ENCODE measurements at places on chromosomes 6 and 20.

- no peak for ATAC-seq
Measured at GRCh38 chr6:65787787-65788186, 80.8 kb upstream of the EYS start.

DNA sequence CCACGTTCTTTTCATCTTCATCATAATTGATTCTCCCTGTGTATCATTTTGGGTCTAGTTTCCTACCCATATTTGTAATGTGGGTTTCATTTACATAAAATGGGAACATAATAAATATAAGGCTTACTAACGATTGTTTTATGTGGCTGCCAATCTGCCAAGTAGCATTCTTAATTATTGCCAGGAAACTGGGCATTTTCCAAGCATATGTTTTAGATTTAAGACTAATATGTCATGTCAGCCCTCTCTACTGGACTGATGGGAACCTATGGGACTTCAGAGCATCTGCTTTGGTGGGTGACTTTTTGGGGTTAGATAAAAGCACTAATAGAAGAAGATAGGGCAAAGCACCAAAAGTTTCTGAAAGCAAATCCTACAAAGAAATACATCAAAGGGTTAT lies 157.5 kb downstream of the TBX18 start:
- ATAC-seq = no peak

GRCh38 chr6:110881546-110882273 lies 7.1 kb downstream of the AMD1 start:
- ATAC-seq = no peak

- no peak for ATAC-seq
Measured at GRCh38 chr20:51533291-51534172, 9.0 kb downstream of the NFATC2 start.

DNA sequence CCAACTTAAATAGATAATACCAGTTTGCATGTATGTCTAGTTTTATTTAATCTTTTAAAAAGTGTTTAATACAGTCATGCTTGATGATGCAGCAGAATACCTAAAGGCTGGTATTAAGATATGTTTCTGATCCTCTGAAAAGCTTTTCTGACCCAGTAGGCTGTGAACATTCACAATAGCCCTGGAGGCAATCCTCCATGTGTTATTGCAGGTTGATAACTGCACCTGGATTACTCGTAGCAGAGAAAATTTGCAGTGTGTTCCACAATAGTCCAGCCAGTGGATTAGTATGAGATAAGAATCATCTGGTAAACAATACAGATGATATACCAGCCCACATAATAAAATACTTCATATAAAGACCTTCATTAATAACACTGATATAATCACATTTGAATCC lies 178.9 kb upstream of the RNF217 start:
- ATAC-seq = no peak

GRCh38 chr6:121302882-121303281 lies 31.4 kb downstream of the TBC1D32 start:
- ATAC-seq = no peak

DNA sequence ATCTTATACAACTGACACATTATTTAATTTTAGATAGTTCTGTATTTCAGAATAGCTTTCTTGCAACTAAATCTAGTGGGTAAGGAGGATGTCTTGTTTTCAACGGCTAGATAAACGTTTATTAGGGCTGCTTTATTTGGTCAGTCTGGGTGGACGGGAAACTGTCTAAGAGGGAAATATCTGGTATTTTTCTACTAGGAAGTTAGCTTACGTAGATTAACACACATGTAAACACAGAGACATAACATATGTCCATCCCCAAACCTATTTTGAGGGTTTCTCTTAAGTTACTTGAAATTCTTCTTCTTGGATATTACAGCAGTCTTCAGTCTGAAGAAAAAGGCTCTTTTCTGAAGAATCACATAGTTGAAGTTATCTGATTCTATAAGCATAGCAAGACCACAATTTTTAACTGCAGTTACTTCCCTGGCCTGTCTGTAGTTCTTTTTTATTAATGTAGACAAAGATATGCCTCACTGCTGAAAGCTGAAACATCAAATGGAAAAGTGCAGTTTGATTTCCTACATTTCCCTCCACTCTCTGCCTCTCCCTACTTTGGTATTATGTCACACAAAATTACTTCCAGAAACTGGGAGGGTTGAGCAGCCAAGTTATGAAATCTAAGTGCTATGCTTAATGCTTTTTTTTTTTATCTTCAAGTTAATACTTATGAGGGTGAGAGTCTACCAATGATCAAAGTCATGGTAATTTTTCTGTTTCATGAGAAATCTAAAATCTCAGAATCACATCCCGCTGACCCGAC lies 37.4 kb downstream of the PLAGL1 start:
- no peak for ATAC-seq

DNA sequence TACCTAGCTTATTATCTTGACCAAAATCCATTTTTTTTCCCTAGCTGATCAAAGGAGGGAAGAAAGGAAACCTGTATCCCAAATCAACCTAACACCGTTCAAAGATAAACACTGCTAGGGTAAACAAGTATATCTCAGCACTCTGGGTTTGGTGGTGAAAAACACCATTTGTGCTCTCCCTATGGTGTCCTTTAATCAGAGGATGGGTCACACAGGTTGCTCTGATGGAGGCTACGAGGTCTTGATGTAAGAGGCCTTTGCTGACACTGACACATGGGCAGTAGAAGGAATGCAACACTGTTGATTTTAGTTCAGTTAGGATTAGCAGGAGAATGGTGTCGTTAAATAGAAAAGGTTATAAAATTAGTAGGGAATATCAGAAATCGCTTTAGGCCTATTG lies 179.3 kb downstream of the HDGFL1 start:
- no peak for ATAC-seq

- no peak for ATAC-seq
Measured at GRCh38 chr6:140314682-140315081, 940.2 kb upstream of the CITED2 start.

DNA sequence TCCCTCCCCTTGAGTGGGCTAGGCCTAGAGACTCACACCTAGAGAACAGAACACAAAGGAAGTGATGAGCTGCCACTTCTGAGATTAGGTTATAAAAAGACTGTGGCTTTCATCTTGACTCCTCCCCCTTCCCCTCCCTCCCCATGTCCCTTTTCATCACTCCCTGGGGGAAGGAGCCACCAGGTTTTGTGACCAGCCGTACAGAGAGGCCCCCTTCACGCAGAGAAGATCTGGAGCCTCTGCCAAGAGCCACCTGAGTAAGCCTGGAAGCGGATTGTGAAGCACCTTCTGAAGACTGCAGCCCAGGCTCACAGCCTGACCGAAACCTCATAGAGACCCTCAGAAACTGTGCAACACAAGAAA lies 118.4 kb upstream of the NXT1 start:
- ATAC-seq = no peak

- ATAC-seq = no peak
Measured at GRCh38 chr6:71608646-71609045, 277.7 kb upstream of the RIMS1 start.

- ATAC-seq = peak; percentile 64
Measured at GRCh38 chr20:478949-479429, 16.7 kb upstream of the TBC1D20 start.

GRCh38 chr20:51058017-51058416 lies 35.1 kb upstream of the KCNG1 start:
- ATAC-seq = no peak

GRCh38 chr6:53440336-53440945 lies 91.7 kb upstream of the ELOVL5 start:
- no peak for ATAC-seq

DNA sequence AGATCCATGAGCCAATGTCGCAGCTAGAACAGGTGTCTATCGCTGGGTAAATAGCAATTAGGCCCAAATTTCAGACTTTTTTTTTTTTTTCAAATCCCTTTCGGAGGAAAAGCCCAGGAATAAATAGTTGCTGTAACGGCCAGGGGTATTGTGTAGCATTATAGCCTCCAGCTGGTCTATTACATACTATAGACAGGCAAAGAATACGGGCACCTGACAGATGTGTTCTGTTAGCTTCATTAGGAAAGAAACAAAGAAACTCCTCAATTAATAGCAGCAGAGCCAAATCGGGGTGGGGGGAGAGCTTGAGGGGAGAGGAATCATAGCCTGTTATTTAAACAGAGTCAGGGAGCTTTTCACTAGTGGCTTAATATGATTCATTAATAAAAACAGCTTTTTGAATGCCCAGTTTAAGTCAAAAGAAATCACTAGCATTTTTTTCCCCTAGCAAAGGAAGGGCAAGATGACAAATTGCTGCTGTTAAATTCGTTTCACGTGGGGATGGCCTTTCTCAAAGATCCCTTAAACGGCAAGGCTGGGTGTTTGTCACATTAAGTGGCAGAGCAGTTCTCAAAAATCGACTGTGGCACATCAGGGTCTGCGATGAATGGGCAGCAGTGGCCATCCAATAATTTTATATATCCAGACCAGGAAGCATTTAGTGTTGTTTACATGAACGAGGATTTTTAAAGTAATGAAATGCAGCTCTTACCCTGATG lies 139.4 kb downstream of the ID4 start:
- no peak for ATAC-seq

DNA sequence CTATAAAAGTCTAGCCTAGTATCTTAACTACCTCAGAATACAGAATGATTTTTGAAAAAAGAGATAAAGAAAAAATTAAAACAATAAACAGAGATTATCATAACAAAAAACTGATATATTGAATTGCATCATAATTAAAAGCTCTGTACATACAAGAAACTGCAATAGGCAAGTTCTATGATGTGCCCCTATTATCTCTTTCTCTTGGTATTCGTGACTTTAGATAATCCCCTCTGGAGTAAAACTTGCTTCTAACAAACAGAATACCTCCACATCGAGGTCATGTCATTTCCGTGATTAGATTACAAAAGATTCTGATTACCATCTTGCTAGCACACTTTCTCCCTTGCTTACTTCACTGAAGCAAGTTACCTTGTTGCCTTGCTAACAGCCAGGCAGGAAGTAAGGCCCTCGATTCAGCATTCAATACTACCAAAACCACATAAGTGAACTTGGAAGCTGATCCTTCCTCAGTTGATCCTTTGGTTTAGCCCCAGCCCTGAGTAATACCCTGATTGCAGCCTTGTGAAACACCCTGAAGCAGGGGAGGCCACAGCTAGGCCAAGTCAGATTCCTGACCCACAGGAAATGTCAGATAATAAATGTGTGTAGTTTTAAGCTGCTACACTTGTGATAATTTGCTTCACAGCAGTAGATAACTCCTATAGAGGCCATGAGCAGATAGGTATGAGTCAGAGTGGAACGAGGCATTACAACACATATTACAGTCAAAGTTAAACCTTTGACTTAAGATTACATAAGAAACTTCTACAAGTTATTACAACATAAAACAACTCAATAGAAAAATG lies 53.7 kb upstream of the TMX4 start:
- ATAC-seq = peak; percentile 60

DNA sequence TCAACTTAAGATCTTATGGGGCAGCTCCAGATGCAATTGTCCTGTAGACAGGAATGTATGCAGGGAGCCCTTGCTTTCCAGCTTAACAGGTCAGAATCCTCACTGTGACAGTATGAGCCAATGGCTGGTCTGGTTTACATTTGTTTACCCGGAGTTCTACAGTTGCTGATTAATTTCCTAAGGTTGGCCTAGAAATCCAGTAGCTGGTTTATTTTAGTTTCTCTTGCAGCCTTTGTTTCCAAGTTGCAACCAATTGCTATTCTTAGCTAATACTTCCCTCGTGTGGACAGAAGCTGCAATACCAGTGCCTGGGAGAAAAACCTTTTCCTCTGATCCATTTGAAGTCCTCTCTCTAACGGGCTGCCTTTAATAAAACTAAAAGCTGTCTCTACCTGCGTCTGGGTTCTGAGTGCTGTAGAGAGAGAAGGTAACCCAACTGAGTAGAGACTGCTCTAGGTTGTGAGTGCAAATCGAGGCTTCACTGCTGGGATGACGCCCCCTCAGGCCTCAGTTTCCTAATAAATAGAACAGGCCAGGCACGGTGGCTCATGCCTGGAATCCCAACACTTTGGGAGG lies 45.9 kb downstream of the ZNF217 start:
- no peak for ATAC-seq

DNA sequence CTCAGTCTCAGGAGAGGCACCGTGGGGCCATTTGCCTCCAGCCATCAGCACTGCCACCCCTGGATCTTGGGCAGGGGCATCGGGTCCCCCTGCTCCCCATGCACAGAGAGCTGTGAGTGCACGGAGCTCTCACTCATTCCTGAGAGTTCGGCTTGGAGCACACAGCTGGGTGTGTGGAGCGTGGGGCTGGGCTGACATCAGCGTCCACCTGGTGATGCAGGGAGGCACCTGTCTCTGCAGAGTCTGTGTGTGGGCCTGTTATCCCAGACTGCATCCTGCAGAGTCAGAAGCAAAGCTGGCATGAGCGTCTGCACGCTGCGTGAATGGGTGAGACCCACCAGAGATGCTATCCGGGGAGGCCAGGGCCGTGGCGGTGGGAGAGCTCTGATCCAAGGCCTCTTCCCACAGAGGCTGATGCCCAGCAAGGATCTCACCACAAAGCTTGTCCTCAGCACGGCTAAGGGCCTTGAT lies 248.8 kb upstream of the AFDN start:
- no peak for ATAC-seq

- ATAC-seq = no peak
Measured at GRCh38 chr20:34562641-34563040, 4.1 kb downstream of the MAP1LC3A start.

DNA sequence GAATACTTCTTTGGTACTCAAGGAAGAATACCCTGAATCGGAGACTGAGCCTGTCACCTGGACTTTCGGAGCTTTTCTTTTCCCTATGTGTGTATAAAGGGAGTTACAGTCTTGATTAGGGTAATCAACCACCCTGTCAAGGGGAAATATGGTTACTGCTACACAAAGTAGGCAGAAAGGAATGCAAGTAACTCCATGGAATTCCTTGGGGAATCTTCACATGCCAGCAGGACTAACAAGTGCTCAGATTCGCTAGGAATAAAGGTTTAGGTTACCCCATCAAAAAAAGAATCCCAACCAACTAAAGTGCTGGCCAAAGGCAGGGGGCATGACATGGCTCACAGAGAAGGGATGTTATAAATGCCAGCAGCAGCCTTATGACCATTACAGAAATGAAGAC lies 10.4 kb downstream of the KCNS1 start:
- ATAC-seq = no peak

- no peak for ATAC-seq
Measured at GRCh38 chr6:121858986-121859385, 423.5 kb downstream of the GJA1 start.

DNA sequence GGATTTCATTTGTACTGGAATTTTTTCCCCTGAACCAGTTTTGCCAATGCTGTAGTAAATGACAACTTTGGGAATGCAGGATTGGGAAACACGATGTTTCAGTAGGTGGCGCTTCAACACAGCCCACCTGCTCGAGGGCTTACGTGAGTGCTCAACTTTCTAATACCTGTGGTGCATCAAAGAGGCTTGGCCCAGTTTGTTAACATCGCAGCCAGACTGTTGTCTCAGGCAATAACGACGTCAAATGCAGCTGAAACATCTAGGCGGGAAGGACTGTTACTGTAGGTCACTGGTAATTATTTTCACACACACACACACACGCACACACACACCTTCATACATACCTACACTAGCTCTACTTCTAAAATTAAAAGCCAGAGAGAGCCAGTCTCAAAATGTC lies 815.5 kb upstream of the SLC35B3 start:
- no peak for ATAC-seq

GRCh38 chr20:41989935-41990635 lies 371.9 kb upstream of the CHD6 start:
- no peak for ATAC-seq

- no peak for ATAC-seq
Measured at GRCh38 chr20:25269833-25270170, 21.9 kb downstream of the PYGB start.

All from activated CD4-positive, CD25-positive, alpha-beta regulatory T cell treated with anti-CD3 and anti-CD28 coated beads, Interleukin-2, amount 50 U/mL, for 24 hours (primary cell).